Renal cortical epithelial cell (primary cell): ENCODE measurements at places on chromosomes 16 and 17.

DNA sequence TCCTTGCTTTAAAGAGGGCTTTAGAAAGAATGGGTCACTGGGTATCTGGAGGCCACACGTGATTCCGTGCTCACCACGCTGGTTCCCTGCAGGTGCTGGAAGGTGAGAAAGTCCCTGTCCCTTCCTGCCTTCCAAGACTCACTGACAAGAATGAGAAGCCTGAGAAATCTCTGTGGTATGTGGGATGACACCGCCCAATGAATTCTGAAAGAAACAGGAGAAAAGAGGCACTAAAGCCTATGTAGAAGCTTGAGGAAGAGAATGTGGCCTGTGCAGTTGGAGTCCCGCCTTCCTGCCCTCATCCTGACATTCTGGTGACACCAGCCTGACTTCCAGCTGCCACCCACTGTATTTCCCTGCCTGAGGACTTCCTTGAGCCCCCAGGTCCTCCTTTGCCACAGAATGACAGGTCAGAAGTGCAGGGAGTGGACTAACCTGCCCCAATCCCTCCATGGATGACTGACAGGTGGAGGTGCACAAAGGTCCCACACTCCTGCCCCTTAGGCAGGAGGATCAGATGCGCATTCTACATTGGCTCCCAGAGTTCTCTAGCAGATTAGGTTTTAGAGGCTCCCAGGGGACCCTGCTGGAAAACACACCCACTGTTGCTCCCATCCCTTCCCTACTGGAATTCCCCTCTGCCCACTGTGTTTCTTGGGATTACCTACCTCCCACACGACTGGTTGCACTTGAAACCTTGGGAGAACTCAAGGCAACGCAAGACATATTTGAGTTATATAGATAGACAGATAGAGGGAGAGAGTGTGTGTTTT lies 38.6 kb upstream of the TENT4B start:
- no peak for DNase-seq

DNA sequence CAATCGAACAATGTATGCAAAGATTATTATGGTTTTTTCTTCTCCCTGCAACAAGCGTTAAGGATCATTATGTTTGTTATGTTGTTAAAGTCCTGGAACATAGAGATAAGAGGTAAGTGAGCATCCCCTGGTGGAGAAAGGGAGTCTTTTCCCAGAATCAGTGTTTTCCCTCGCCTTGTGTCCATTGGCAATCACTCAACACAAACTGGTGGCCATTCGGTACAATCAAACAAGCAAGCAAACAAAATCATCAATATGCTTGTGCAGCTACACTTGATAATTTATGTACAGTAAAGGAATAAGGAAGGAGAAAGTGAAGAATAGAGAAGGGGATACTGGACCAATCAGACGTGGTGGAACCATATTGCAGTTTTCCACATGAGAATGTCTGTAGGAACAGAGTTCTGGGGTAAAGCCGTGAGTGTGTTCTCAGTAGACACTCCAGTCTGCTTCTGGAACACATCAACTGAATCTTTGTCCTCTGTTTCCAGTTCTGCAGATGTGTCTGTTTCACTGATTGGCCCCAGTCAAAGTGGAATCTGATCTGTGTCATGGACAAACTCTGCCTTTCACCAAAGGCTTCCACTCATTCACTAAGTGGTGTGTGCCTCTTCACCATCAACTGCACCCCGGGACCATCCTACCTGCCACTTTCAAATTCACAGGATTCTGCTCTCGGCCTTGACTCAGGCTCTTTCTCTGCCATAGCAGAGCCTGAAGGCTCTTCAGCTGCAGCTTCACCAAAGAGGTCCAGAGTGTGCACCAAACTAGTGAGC lies 169.5 kb downstream of the AHSP start:
- peak; percentile 61 for DNase-seq

- peak; percentile 64 for DNase-seq
Observed at GRCh38 chr17:1423456-1424135, 23.6 kb upstream of the YWHAE start.

GRCh38 chr16:66054095-66054494 lies 312.4 kb upstream of the CDH5 start:
- DNase-seq: no peak

- no peak for DNase-seq
Observed at GRCh38 chr16:57510016-57510871, 24.0 kb upstream of the DOK4 start.

- peak; percentile 39 for DNase-seq
Observed at GRCh38 chr17:51006601-51007000, 114.1 kb downstream of the SPAG9 start.

- no peak for DNase-seq
Observed at GRCh38 chr16:30173054-30173453, 10.3 kb upstream of the CORO1A start.

- DNase-seq: no peak
Observed at GRCh38 chr16:49513040-49513439, 139.4 kb downstream of the C16orf78 start.

- no peak for DNase-seq
Observed at GRCh38 chr16:68252383-68252782, 7.2 kb downstream of the PLA2G15 start.
